ENCODE measurements at places on chromosomes 7 and 10.

- DNase-seq = peak; percentile 31
These were observed 7.8 kb downstream of the BAMBI start for GRCh38 chr10:28684986-28685580.

DNA sequence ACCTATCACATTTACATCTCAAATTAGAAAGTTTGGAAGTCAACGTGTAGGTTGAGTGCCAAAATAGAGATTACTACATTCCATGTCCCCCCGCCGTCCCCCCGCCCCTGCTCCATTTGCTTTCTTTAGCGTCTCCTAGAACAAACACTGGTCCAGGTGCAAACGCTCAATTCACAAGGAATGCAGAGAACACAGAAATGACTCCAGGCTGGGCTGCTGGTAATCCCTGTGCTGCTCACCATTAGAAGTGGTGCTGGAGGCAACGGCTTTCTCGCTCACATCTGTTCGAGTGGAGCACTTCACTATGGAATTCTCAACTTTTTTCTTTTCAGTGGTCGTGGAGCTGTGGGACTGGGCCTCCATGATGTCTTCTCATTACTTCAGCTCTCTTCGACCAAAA lies 14.1 kb downstream of the GLI3 start:
- DNase-seq = no peak

GRCh38 chr10:112221545-112221944 lies 38.0 kb upstream of the GPAM start:
- no peak for DNase-seq

- DNase-seq = no peak
These were observed 98.8 kb downstream of the OAT start for GRCh38 chr10:124319926-124320391.

- no peak for DNase-seq
These were observed 251.7 kb downstream of the FZD1 start for GRCh38 chr7:91515961-91516360.

GRCh38 chr7:82685214-82685613 lies 241.6 kb upstream of the CACNA2D1 start:
- DNase-seq = no peak

GRCh38 chr10:50946991-50947781 lies 61.8 kb upstream of the A1CF start:
- DNase-seq = no peak

GRCh38 chr10:34049887-34050286 lies 715.4 kb upstream of the NRP1 start:
- DNase-seq = no peak

GRCh38 chr10:16816171-16816570 lies 1.1 kb downstream of the RSU1 start:
- no peak for DNase-seq

GRCh38 chr7:67950321-67951083 lies 953.9 kb downstream of the TYW1 start:
- no peak for DNase-seq

GRCh38 chr10:28774051-28774995 lies 97.0 kb downstream of the BAMBI start:
- no peak for DNase-seq

DNA sequence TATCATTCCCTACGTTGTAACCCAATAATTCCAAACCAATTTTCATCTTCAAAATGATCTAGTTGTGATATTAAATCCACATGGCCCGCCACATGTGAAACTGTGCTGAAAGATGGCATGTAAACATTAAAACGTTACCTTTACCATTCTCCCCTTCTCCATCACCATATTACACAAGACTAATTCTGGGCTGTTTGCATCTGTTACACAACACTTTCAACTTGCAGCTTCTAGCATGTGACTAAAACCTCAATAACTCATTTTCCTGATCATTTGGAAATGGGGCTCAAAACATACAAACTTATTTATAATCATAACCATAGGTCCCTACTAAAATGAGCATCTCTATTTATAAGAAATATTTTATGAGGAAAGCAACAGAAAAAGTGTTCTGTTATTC lies 4.7 kb downstream of the MTERF1 start:
- no peak for DNase-seq

- DNase-seq = no peak
These were observed 29.3 kb upstream of the YAE1 start for GRCh38 chr7:39536951-39537350.

DNA sequence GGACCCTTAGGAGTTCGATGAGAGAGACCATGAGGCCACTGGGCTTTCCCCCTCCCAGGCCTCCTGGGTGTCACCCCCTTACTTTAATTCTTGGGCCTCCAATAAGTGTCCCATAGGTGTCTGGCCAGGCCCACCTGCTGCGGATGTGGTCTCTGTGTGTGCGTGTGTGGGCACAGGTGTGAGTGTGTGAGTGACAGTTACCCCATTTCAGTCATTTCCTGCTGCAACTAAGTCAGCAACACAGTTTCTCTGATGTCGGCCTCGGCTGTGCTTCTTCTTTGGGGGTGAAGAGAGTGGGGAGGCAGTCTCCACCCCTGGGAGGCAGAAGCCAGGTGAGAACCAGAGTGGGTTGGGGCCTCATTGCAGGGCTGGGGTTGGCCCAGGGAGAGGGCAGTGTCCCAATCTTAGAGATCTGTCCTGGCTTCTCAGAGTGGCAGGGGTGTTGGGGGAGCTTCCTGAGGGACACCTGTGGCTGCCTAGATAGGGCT lies 1.5 kb downstream of the PVRIG start:
- DNase-seq = no peak

GRCh38 chr7:124781418-124781817 lies 15.8 kb upstream of the GPR37 start:
- DNase-seq = no peak

DNA sequence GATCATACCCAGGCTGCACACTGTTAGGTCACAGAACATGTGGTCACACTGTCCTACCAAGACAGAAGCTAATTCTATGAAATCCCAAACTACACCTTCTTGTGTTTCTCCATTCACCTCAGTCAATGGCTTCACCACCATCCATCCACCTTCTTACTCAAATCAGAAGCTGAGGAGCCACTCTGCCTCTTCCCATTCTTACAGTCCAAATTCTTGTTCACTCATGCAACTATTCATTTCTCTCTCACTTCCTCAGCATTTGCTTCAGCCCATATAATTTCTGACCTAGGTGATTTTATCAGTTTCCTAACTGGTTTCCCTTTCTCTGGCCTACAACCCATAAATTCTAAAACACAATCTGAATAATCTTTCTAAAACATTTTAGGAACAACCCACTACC lies 229.2 kb downstream of the LRRN3 start:
- DNase-seq = no peak

- no peak for DNase-seq
These were observed 165.8 kb downstream of the CCSER2 start for GRCh38 chr10:84493951-84494848.

DNA sequence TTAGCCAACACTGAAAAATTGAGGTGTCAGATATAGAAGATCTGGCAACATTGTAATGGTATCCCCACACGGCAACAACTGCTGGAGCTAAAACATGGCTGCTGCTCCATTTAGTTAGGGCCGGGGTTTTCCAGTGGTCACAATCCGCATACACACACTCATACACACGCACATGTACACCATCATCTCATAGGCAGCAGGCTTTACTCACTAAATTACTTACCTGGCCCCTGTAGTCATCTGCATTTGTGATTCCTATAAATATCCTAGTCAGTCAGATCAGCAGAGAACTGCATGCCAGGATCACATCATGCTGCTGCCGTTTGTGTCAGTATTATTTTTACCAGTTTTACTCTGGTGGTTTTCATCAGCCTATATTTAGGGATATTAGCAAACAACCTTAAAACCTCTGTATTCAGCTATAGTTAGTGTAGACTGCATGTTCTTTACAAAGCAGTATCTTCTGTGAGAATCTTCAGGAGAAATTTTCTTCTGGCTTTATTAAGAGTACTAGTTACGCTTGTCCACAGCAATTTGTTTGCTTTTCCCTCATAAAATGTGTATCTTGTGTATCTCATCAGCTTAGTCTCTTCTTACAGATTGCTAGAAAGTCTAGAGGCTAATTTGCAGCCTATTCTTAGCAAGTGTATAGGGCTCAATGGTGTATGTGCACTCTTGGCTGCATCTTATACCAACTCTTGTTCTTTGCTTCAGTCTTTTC lies 38.3 kb upstream of the PTPN12 start:
- DNase-seq = no peak

- no peak for DNase-seq
These were observed 49.5 kb downstream of the GNAI1 start for GRCh38 chr7:80183900-80184685.

- DNase-seq = no peak
These were observed 1.5 kb upstream of the HOXA9 start for GRCh38 chr7:27166531-27167505.

- no peak for DNase-seq
These were observed 54.2 kb downstream of the PTPRE start for GRCh38 chr10:127961071-127961470.

- no peak for DNase-seq
These were observed 32.0 kb downstream of the ANTXRL start for GRCh38 chr10:46318799-46319198.

DNA sequence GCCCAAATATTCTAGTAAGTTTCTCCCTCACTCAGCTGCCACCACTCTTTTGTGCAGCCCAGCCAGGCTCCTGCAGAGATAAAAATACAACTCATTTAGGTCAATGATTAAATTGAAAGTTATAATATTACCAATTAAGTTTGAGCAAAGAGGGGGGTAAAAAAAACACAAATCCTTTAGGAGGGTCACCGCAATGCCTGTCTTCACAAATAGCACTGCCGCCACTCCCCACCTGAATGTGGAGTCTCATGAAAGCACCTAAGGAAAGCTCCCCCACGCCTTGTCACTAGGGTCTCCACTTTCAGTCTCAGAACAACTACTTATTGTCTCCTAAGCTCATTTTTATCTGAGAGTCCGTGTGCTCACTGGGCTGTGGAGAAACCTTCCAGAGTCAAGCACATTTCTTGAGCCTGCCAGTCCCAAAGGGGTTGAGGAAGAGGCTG lies 148.7 kb downstream of the FGFR2 start:
- DNase-seq = no peak

GRCh38 chr7:15104411-15105092 lies 202.0 kb upstream of the DGKB start:
- DNase-seq = peak; percentile 23

- no peak for DNase-seq
These were observed 775 bp upstream of the ABHD11 start for GRCh38 chr7:73739387-73739767.
